ENCODE measurements at places on chromosomes 4 and X.

DNA sequence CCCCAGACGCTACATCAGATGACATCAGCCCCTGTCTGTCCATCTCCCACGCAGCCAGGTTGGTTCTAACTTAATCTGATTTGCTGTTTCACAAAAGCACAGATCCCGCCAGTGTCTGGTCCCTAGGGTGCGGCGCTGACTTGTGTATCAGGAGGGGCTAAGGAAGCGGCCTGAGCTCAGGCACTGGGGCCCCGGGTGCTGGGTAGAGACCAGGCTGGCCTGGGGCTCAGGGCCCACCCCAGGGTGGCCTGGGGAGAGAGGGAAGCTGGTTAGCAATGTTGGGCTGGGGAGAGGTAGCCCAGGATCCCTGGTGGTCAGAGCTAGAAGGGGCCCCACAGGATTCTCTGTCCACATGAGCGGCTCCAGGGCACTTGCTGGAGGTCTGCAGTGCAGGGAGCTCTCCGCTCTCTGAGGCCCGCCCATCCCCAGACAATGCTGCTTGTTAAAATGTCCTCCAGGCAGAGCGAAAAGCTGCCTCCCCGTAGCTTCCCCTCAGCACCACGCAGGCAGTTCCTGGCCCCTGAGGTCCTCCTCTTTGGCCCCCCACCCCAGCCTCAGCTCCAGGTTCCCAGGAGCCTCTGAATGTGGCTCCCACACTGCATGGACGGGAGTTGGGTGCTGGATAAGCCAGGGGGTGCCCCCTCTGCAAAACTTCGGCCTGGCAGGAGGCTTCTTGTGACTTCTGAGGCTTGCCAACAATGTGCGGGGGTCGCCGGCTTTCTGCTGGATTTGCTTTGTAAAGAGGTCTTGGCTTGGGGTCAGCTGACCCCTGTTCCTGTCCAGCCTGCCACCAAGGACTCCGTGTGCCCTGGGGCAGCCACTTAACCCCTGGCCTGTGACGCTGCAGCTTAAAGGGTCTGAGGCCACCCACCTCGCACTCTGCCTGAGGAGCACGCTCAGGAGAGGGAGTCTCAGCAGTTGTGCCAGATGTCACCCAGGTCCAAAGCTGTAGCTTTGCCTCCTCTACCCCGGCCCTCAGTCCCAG lies 112.9 kb downstream of the CPZ start:
- DNase-seq: no peak

DNA sequence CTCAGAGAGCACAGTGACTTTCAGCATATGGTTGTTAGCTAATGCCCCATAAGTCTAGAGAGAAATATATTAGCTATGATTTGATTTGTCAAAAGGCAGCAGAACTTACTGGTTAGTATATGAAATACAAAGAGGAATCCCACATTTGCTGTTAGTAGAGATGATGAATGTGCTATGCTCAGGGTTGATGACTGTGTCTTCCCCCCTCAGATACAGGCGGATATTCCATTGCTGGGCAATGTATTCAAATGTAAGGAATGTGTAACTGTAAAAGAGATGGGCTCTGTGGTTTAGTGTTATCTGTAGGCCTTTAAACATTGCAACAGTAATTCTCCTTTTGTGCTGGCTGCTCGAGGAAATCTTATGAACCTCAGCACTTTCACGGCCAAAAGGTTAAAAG lies 528.9 kb upstream of the ARX start:
- no peak for DNase-seq

- no peak for DNase-seq
These were observed 25.2 kb upstream of the ANAPC4 start for GRCh38 chr4:25351777-25352416.

DNA sequence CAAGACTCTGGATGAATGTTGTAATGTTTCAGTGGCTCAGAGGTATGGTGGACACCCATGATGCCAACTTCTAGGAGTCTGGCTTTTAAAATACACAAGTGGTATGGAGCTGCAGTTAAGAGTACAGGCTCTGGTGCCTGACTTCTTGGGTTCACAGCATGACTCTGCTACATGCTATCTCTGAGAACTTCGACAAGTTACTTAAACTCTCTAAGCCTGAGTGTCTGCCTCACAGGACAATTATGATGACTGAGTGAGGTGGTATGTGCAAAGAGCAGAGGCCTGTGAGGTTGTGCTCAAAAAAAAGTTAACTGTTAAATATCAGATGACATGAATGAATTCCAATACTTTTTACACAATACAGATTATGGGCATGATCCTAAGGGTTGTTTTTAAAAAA lies 90.9 kb upstream of the SRD5A3 start:
- DNase-seq: no peak

GRCh38 chr4:25966171-25966570 lies 52.2 kb downstream of the SMIM20 start:
- no peak for DNase-seq

DNA sequence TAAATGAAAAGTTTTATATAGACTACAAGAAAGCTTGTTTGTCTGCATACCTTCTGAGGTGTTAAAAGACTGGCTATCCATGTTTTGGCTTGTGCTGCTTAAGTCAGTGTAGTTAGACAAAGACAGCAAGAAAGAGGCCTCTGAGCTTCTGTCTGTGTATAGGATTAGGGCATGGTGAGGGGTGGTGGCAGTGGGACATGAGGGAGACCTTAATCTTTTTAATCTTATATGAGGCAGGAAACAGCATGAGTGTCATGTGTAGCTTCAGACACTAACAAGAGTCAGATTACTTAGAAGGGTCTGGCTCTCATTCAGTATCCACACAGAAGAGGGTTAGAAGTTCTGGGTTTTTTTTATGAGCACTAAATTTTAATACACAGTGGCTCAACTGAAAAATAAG lies 213.3 kb downstream of the GABRG1 start:
- DNase-seq: no peak

DNA sequence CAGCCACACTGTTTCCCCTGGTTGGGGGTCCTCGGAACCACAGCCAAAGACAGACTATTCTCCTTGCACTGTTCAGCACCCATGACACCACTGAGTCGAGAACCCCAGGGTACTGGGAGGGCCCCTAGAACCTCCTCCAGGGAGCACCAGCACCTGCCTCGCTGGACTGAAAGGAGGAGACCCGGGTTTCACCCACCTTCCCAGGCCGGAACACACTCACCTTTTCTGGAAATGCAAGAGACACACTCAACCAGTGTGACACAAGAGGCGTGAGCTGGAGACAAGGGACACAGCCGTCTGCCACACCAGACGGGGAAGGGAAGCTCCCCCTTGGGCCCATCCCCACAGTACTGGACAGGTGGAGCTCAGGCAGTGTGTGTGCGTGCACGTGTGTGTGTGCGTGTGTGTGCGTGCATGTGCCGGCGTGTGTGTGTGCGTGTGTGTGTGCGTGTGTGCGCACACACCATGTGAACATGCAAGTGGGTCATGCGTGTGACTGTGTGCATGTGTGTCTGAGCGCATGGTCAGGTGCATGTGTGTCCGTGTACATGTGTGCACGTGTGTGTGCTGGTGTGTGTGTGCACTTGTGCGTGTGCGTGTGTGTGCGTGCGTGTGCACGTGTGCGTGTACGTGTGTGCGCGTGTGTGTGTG lies 128.8 kb upstream of the NKX1-1 start:
- no peak for DNase-seq

DNA sequence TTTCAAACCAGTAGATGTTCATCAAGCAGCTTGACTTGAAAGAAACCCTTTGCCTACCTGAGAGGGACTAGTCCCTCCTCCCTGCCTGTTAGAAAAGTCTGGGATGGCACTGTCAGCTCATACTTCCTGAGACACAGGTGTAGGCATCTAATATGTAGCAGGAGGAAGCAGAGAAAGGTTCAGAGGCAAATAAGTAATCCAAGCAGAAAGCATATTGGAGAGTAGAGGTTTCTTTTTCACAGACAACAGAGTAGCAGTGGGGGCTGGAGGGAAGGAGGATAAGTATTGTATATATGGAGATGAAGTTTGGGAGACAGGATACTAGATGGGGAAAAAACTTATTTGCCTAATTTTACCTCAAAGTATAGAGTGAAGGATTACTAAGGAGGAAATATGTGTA lies 81.5 kb downstream of the FNIP2 start:
- no peak for DNase-seq

DNA sequence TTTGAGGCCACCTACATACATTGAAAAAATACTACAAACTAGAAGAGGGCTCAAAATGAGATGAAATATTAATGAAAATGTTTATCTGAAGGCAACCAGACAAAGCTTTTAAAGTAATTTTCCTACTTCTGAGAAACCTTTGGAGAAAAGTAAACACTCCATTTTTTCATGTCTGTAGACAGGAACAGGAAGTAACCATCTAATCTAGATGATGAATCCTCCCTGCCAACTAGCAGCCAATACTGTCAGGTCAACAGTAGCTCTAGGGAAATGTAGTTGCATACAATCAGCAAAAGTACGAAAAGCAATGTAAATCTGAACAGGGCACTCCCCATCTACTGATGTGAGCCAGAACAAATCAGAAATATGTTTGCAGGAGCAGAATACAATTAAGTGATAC lies 49.0 kb downstream of the AMMECR1 start:
- DNase-seq: no peak

DNA sequence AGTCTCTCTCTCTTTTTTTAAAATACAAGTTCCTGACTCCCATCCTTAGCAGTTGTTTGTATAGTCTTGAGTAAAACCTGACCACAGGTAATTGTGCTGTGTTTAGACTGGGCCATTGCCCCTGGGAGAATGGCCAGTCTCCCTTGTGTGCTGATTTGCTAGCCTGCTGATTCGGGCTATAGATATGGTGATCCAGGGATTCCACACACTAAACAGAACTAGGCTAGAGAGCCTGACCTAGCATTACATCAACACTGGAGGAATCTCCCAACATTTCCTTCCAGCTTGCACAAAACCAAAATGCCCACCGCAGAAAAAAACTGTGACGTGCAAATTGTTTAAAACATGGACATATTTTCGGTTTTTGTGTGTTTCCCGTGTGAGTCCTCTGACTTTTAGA lies 5.1 kb downstream of the UPRT start:
- DNase-seq: no peak

DNA sequence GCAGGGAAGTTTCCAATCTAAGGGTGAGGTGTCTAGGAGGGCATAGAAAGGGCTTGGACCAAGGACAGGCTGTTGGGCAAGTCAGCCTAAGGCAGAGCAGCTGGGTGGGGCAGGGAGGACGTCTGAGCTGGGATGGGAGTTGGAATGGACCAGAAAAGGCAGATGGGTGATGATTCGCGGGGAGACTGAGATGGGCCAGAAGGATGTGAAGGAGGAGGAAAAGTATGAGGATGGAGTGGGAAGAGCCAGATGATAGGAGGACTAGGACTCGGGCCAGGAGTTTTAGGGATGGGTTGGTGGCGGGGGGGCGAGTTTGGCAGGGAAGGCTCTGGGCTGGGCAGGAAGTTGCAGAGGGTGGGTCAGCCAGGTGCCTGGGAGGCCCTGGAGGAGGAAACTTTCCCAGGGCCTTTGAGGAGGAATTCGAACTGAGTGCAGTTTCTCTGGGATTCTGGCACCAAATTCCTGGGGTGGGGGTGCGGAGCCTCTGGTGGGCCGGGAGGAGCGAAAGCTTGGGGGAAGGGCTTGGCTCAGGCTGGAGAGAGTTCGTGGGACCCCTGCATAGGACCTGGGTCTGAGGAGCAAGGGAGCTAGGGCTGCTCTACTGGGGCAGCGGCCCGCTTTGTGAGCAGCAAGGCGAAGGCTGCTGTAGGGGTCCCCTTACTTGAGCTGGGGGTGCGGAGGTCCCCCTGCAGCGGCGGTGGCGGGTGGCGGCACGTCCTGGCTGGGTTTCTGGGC lies 8.7 kb upstream of the TIMP1 start:
- no peak for DNase-seq

- DNase-seq: no peak
These were observed 5.3 kb downstream of the IGFBP7 start for GRCh38 chr4:57104706-57105560.
